NCI-H187 treated with DMSO at 0.1 percent for 48 hours (cell line): ENCODE measurements at places on chromosomes 7 and 10.

DNA sequence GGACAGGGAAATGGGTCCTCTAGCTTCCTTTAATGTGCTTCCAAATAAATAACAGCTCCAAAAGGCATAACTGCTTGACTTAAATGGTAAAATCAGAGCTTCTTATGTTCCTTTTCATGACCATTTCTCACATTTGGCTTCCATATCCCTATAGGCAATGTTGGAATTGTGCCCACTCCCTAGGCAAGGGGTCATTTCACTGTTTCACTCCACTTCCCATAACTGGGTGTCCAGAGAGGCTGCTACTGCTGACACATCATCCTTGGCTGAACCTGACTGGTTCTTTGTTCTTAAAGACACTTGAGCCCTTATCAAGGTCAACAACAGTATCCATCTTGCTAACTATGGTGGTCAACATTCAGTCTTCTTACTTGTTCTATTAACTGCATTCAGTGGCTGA, 37.1 kb downstream of the PRTFDC1 start:
- no peak for DNase-seq

DNA sequence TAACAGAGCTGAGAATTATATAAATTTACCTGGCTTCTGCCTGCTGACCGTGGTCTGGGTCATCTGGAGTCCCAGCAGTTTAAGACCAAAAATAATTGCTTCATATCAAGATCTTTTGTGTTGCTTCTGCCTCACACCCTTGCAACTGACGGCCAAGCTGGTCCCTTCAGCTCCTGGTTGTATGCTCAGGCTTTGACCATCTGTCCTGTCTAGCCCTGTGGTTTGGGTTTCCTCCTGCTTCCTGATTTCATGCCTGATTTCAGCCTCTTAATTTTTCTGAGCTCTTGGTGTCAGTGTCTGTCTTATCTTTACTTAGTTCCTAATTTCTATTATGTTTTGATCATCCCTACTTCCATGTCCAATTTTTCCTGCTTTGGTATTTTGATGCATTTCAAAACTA, 87.9 kb upstream of the PLXDC2 start:
- DNase-seq, result no peak

- DNase-seq, result no peak
Measured at GRCh38 chr7:94160719-94161435, 156.7 kb upstream of the BET1 start.

DNA sequence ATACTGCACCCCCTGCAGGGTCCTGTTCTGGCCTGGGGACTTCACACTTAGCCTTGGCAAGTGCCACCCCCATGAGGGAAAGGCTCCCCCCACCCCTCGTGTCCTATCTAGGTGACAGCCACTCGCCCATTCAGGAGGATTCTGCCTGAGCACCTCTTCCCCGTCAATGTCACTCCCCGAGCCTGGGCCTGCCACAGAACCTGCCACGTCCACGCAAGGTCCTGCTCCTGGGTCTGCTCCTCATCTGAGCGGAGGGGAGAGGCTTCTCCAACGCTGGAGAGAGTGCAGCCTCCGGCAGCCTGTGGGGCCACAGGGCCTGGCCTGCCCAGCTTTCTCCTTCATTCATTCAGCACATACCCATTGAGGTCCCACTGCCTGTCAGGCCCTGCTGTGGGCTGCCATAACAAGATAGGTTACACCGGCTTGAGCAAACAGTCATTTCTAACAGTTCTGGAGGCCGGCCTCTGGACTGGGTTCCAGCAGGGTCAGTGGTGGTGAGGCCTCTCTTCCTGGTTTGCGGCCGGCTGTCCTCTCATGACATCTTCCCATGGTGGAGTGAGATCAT, 92.0 kb upstream of the RET start:
- no peak for DNase-seq

DNA sequence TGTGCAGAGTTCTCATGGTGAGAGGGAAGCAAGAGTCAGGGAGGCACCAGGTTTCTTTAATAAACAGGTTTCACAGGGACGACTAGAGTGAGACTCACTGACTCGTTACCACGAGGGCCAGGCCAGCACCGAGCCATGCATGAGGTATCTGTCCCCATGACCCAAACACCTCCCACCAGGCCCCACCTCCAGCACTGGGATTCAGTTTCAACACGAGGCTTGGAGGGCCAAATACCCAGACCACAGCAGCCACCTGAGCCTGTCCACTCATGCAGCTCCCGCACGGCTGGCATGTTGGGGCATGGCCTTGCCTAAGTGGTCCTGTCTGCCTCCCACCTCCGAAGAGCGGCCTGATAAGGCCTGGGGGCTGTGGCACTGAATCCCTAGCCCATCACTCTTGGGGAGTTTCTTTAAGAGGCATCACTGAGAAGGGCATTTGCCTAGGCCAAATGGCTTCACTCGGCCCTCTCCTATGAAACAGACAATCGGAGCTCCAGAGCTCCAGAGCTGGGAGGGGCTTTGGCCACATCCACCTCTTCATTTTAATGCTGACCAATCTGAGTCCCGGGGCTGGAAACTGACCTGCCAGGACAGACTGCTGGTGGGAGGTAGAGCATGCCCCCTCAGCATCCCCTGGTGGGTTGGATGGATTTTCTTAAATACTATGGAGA, 157.8 kb downstream of the DNAJB6 start:
- DNase-seq, result no peak

DNA sequence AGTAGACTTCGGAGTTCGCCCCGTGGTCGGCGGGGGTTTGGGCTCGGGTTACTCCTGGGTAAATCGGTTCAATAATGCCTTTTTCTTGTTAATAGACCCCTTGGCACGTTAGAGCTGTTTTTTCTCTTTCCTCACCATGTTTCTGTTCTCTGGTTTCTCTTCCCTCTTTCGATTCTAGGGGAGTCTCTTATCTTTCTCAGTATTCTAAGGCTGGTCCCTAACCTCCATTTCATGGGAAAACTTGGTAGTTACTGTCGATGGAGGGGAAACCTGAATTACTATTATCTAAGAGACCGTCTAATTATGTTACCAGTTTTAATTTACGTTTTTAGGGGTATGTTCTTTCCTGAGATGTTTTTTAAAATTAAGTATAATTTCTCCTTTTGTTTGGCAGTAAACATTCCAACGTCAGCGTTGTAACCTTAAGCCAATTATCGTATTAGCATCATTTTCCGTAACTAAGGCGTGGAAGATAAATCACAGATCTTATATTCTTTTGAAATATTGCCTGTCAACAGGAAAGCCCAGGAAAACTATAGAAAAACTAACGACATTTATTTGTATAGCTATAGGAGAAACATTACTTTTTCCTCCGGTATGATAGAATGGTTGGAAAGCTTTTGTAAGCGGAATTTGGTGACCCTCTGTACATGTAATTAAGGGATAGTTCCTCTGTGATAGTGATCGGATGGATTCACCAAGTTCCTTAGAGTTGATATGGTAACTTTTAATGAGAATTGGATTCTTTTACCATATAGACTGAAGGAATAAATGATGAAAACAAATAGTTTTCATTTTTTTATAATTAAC, 847 bp downstream of the BTAF1 start:
- no peak for DNase-seq

- DNase-seq, result no peak
Measured at GRCh38 chr7:45073031-45073785, 15.6 kb downstream of the NACAD start.

- no peak for DNase-seq
Measured at GRCh38 chr7:70104243-70104642, 506.0 kb downstream of the AUTS2 start.

GRCh38 chr7:5294169-5294987, 11.6 kb downstream of the SLC29A4 start:
- DNase-seq, result no peak

- DNase-seq, result no peak
Measured at GRCh38 chr7:96330193-96330592, 8.3 kb upstream of the SLC25A13 start.

- no peak for DNase-seq
Measured at GRCh38 chr7:20283385-20283784, 47.3 kb upstream of the ITGB8 start.

DNA sequence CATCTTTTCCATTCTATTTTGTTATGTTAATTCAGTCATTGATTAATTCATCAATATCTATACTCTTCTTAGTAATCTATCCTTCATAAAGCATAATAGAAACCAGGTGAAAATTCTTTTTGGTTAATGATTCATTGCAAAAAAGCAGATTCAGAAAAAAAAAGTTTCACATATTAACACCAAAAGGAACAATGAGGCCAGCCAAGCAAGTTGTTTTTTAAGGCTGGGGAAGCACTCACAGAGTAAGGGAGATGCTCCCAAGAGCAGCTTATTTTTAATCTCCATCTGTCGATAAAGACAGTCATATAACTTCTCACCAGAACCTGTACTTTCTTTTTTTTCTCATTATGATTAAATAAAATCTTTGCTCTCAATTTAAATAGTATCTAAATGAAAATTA, 95.8 kb downstream of the CACNA2D1 start:
- DNase-seq, result no peak

DNA sequence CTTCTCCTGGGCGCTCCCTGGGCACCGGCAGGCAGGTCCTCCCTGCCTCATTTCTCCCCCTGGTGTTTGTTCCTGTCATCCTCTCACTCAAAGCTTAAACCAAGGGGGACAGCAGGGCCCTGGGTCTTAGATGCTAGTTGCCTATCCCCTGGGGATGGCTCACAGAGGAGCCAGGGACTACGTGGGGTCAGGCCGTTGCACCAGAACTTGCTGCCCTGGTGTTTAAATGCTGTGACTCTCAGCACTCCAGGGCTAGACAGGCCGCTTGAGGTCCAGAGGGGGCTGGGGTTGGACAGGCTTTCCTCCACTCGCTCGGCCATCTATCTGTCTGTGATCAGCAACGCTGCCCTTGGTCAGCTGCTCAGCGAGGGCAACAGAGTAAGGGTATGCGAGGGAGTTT, 340.3 kb downstream of the CXCL12 start:
- no peak for DNase-seq

DNA sequence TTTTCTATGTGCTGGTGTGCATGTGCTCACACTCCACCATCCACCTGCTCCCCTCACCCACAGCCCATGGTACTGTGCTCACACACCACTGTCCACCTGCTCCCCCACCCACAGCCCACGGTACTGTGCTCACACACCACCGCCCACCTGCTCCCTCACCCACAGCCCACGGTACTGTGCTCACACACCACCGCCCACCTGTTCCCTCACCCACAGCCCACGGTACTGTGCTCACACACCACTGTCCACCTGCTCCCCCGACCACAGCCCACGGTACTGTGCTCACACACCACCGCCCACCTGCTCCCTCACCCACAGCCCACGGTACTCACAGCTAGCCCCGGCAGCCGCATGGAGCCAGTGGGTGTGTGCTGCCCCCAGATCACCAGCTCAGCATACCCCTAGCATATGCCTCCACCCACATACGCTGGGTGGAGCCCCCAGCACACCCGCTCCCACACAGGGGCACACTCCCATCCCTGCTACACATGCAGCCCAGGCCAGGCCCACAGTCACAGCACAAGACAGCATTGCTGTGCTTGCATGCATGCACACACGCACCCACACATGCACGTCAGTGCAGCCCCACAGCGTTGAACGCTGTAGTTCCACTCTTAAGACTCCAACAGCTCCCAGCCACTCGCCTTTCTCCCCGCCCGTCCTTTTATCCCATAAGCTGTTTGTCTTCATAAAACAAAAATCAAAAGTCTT, 62.0 kb downstream of the PAX2 start:
- no peak for DNase-seq

DNA sequence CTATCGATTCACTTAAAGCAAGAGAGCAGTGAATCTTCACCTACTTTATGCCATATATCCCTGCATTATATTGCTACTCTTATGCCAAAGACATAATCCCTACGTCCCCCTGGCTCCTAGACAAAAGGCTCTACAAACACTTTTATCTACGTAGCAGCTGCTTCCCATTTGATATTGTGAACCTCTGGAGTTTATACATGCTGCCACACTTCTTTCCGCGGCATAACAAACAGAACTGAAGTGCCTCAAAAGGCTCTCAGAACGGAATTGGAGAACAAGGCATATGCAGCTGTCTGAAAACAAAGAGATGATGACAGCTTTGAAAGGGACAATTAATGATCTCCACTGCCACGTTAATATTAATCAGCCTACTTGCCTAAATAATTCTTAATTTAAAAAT, 985.6 kb upstream of the LRRN3 start:
- DNase-seq, result peak; percentile 100

DNA sequence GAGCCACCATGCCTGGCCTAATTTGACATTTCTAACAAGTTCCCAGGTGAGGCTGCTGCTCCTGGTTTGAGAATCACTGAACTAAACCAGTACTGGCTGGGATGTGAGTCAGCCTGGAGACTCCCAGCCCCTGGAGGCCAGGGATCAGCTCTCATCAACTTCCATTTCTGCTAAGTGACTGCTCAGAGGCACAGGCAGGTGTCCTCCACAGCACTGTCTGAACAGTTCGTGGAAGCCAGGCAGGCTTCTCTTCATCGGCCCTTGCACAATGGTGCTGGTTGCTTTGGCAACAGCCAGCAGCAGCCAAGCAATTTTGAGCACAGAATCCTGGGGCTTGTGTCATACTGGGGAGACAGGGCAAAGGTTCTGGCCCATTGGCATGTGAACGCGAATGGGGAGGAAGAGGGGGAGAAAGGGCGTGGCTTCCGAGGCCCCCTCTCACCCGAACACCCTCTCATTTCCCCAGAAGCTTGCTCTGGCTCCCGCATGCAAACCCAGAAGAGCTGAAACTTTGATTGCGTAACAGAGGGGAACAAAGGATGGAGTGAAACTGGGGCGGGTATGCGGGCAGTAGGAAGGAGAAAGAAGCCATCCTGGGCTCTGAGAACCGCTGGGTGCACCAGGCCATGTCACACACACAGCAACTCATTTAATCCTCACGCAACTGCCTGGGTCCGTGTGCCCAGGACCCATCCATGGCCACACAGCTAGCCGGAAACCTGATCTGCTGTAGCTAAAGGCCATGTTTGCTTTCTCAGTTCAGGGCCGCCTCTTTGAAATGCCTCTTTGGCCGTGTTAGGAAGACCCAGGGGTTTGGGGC, 9.0 kb upstream of the POR start:
- peak; percentile 50 for DNase-seq

GRCh38 chr10:46556515-46557318, at the start of gene GPRIN2:
TSS of gene GPRIN2 (minus strand) at chr10:46556658. CDS start at chr10:46550736, 5,922 bp downstream.
- no peak for DNase-seq

DNA sequence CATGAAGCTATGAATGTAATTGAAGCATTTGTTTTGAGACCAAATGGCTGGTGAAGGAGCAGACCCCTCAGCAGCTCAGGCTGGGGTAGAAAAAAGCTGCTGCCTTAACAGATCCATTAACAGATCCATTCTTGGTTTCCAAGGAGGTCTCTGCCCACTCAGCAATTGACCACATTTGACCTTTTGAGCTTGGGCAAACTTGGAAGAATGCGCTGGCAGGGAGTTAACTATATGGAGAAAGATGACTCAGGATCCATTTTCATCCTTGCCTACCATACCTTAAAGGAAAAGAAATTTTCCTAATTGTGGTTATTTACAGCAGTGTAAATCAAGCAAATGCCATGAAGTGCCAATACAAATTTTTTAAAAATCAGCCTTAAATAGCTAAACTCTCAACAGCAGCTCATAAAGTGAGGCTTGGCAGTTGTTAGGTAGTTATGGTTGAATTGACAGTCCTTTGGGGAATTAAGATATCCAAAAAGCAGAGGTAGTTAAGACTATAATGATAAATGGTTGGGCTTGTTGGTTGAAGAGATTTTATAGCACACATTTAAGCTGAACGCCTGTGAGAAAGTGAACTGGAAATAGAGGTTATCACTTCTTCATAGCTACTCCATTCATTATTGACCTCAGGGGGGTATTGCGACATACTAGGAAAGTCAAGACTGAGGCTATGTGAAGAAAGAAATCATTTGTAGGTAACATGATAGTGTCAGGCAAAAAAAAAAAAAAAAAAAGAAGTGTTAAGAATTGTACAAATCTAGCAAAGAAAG, 83.9 kb downstream of the MKX start:
- DNase-seq, result no peak
